ENCODE measurements at places on chromosomes 12 and 14. TPM values are rescaled to one million over a fixed set of nuclear protein-coding genes. Genes with fewer than 3 reads are reported as not detected.

DNA sequence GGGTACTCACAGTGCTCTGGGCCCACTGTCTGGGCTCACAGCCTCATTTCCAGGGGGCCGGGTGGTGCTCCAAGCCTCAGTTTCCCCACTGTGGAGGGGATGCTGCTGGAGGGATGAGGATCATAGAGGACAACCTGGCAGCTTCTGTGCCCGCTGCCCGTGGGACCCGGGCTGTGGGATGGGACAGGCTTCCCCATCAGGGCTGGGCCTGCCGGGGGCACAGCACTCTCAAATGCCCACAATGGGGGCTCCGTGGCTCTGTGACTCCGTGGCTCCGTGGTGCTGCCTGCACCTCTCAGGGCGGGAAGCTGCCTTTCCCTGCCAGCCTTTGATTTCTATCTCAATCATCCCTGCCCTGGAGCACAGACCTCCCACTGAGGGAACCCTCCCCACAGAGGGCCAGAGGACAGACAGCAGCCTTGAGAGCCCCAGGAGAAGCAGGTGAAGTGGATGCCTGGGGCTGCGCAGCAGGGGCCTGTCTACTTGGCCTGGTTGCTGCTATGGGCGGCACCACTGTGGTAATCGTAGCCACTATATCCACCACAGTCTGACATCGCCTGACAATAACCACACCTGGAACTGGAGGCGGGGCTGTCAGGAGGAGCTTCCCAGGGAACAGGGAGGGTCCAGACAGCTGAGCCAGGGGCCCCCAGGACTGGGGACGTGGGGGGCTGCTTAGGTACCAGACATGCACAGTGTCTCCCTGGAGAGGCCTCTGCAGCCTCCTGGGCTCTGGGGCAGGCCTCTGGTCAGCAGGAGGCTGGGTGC, 375.9 kb downstream of the TMEM121 start:
- no peak for DNase-seq

PLEK2 gene
- total RNA-seq = 5.9 TPM

- no peak for DNase-seq
Measured at GRCh38 chr14:79436335-79436734, 775.0 kb downstream of the DIO2 start.

DNA sequence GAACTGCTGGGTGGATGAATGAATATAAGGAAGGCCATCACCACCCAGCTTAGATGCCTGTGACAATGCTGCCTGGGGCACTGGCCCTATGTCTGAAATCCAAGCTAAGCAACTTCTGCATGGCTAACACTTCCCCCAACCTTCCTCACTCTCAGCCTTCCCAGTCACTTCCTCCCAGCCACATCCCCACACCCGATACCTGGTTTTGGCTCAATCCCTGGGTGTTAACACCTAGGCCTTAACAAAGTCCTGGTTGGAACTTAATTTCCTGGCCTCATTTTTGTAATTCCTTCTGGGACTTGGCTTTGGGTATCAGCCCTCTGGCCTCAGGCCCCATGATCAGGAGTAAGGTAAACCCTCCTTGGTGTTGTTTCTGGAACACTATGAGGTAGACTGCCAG, 110.0 kb downstream of the EFCAB11 start:
- no peak for DNase-seq

E2F7 gene
- total RNA-seq = 2.8 TPM

- DNase-seq = peak; percentile 55
Measured at GRCh38 chr14:76715511-76716081, 45.7 kb upstream of the VASH1 start.

GRCh38 chr14:90060312-90060964, 1.4 kb upstream of the KCNK13 start:
- DNase-seq = peak; percentile 74

ARG2 gene
- 39.7 TPM for total RNA-seq

DNA sequence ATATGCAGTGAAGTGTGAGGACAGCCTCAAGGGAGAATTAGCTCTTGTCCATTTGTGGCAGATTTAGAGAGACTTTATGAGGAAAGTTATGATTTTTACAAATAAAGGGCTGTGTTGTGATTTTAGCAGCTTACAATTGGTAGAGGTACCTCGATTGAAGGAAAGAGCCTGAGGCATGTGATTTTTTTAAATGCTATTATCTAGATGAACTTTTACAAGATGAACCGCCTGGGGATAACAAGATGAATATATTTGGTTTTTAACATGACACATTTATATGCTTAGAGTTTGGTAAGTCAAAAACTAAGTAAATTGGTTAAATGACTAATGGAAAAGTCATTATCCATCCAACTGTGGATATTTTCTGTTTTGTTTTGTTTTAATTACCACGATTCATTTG, 52.6 kb downstream of the AEBP2 start:
- no peak for DNase-seq

SLC25A47 gene
- not detected for total RNA-seq

- DNase-seq = no peak
Measured at GRCh38 chr14:59093902-59094301, 94.6 kb upstream of the DAAM1 start.

- DNase-seq = peak; percentile 17
Measured at GRCh38 chr12:31813305-31813704, 84.5 kb upstream of the AMN1 start.

FOXG1 gene
- total RNA-seq = not detected

CCDC175 gene
- not detected for total RNA-seq

GRCh38 chr14:59465316-59466135, at the start of gene GPR135:
Gene GPR135, minus strand, starts transcription at chr14:59465380. Its CDS starts 154 bp downstream, at chr14:59465226.
- DNase-seq = peak; percentile 80

C12orf42 gene
- not detected for total RNA-seq

- DNase-seq = no peak
Measured at GRCh38 chr14:97931273-97931672, 1134.1 kb downstream of the VRK1 start.

DNA sequence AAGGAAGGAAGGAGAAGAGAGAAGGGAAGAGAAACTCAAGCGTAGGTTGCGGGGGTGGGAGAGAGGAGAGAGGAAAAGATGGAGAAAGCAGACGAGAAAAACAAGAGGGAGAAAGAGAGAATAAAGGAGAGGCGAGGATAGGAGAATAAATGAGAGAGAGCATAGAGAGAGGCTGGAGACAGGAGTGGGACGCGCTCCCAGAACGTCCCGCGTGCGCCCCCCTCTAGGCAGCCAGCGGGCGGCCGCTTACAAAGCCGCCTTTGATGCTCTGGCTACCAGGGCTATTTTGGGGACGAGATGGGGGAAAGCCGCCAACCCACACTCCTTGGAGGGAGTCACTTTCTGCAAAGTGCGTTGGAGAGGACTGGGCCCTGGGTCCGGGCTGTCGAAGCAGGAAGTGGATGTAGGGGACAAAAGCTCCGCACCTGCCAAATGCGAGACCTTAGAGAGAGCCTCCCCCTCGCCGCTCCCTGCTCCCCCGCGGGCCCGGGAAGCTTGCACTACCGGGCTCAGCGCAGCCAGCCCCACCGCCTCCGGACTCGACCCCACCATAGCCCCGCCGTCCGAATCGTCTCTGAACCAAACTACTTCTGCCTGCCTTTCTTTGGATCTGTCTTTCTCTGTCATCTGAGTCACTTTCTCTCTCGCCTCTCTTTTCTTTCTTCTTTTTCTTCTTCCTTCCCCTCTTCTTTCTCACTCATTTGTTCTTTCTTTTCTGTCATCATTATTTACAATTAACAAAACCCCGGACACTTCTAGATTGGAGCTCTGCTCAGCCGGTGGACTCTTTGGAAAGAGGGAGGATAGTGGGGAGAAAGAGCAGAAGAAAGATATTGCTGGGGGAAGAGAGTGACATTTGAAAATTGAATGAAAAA, 8.0 kb downstream of the ASCL1 start:
- DNase-seq = no peak

PPP4R4 gene
- not detected for total RNA-seq

- DNase-seq = peak; percentile 3
Measured at GRCh38 chr14:88384718-88385117, 739 bp upstream of the SPATA7 start.

- DNase-seq = peak; percentile 66
Measured at GRCh38 chr12:188910-189621, 24.9 kb downstream of the SLC6A12 start.

DNA sequence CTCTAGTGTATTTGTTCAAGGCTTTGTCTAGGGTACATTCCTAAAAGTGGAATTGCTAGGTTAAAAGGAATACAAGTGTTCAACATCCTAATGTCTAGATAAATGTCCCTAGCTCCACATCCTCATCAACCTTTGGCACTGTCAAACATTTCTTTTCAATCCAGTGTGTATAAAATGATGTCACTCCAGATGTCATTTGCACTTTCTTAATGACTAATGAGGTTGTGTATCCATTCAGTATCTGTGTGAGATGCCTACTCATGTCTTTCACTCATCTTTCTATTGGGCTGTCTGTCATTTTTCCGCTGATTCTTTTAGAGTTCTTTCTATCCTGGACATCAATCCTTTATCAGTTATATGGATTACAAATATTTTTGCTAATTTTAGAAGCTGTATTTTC, 43.3 kb downstream of the ARMH4 start:
- no peak for DNase-seq

- DNase-seq = no peak
Measured at GRCh38 chr12:33586576-33586975, 147.0 kb upstream of the SYT10 start.

DNA sequence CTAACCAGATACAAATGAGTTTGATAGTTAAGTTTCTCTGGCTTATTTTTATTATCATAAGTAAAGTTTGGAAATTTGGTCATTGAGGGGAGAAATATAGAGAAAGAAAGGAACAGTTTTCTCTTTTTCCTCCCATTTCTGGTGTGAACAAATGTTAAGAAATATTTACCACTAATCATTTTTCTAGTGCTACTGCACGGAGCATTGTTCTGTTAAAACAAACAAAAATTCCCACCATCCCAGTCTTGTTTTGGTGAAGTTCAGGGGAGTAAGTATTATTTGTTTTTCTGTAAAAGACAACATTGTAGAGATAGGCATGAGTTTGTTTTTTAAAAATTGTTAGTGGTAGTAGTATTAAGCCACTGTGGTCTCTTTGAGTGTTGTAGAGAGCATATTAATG, 135.3 kb downstream of the FGD4 start:
- DNase-seq = no peak

TSPAN19 gene
- total RNA-seq = under 0.01 TPM

DNA sequence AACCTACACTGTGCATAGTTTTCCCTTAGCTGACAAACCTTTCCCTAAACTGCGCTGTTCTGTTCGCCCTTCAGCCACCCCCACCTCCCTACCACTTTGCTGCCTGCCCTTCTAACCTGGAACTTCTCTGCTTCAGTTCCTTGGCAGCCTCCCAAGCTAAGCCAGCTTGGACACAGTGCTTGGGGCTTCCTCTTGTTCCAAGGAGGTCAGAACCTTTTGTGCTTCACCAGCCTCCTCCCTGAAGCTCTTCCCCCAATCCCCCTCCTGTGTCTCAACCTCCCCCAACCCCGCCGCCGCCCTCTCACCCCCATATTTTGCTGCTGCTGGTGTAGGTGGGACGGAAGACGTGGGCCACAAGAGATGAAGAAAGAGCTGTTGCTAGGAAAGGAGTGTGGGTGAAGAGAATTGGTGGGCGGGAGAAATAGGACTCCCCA, 8.1 kb upstream of the RIC8B start:
- DNase-seq = peak; percentile 34

SLCO1B1 gene
- not detected for total RNA-seq

DNA sequence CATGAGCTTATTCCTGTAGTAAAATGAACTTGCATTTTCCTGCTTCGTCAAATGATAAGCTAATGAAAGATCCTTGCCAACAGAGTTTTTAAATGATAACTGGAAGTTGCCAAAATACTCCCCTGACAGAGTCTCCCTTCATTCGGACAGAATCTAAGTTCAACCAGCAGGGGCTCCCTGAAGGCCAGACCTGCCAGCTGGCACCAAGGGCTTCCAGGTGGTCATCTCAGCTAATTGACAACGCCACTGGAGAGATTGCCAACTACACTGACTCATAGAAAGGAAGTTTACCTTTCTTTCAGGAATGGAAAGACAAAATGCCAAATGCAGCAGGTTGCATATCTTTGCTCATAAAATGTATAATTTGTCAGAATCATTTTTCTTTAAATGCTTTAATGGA, 462.8 kb downstream of the GXYLT1 start:
- DNase-seq = peak; percentile 3

SERPINA3 gene
- total RNA-seq = under 0.01 TPM

DNA sequence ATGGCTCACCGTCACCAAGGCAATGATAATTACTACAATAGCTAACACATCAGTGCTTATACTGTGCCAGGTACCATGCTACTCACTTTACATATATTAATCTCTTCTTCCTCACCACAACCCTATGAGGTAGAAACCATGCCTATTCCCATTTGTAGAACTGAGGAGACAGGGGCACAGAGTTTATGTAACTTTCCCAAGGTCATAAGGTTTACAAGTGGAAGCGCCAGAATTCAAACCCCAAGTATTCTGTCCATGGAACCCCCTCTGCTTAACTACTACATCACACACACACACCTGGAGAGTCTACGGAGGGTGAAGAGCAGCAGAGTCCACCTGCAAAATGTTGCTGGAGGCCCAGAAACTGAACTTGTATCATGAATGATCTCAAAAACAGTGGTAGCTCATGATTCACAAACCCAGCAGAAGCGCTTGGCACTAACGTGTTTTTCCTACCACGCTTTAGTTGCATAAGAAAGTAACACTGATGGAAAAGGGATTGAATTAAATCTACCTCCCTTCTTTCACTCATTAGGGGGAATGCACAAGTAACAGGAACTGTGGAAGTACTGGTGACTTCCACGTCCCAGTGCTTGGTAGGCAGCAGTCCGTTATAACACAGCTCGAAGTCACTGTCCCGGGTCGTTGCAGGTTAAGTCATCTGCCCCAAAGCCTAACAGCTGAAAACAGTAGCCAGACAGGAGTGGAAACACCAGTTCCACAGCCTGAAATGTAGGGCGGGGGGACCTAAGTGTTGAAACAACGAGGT, 2.0 kb downstream of the ITPR2 start:
- peak; percentile 28 for DNase-seq

- DNase-seq = peak; percentile 44
Measured at GRCh38 chr12:16526693-16527092, 79.3 kb downstream of the LMO3 start.

- peak; percentile 98 for DNase-seq
Measured at GRCh38 chr12:6430124-6430989, 14.4 kb upstream of the CD27 start.

LRRIQ1 gene
- total RNA-seq = under 0.01 TPM

DNA sequence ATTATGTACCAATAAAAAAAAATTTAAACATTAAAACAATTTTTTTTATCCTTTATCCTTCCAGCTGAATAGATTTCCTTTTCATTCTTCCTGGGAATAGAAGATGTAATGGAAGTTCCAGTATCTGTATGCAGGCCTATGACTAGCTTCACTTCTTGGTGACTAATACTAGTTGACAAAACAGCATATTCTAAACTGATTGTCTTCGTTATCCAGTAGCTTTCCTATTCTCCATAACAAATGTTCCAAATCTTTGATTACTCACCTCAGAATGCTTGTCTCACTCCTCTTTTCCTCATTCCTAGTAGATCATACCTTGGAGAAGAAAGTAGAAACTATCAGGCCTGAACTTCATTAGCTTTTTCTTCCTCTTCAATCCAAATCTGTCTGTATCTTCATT, 70.7 kb downstream of the PLEKHA5 start:
- no peak for DNase-seq

DNA sequence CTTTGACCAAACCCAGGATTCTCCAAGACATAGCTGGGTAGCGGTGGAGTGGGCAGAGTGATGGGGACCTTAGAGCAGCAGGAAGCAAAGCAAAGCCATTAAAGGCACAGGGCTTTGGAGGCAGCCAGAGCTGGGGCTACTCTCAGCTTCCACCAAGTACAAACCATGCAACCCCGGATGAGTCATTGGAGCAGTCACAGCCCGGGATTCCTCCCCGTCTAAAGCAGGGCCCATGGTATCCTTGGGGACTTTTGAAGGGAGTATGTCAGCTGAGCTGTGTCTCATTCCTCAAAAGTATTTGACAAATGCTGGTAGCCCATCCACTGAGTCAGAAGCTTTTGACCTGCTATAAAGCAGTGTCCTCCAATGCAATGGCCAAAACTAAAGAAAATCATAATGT, 9.7 kb upstream of the IFI27 start:
- no peak for DNase-seq

Measured in lung microvascular endothelial cell (primary cell).